ENCODE measurements at places on chromosomes 2 and 18. TPM values are rescaled to one million over a fixed set of nuclear protein-coding genes. Genes with fewer than 3 reads are reported as not detected.

- DNase-seq: no peak
Measured at GRCh38 chr18:3952031-3952430, 502.1 kb downstream of the TGIF1 start.

DNA sequence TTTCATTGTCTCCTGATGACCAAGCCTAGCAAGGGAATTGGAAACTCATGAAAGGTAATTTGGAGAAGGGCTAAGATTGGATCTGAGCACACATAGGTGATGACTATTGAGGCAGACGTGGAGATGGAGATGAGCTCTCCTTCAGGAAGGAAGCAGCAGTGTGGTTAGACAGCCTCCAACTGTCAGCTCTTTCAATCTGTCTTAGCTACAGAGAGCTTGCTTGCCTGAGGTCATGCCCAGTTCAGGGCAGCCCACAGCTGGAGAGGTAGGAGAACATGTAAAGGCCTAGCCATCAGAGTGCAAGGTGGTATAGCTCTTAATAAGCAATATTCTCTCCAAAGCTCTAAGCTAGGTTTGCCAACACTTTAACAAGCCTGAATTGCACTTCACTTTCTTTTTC lies 79.2 kb downstream of the THSD7B start:
- DNase-seq: no peak

DNA sequence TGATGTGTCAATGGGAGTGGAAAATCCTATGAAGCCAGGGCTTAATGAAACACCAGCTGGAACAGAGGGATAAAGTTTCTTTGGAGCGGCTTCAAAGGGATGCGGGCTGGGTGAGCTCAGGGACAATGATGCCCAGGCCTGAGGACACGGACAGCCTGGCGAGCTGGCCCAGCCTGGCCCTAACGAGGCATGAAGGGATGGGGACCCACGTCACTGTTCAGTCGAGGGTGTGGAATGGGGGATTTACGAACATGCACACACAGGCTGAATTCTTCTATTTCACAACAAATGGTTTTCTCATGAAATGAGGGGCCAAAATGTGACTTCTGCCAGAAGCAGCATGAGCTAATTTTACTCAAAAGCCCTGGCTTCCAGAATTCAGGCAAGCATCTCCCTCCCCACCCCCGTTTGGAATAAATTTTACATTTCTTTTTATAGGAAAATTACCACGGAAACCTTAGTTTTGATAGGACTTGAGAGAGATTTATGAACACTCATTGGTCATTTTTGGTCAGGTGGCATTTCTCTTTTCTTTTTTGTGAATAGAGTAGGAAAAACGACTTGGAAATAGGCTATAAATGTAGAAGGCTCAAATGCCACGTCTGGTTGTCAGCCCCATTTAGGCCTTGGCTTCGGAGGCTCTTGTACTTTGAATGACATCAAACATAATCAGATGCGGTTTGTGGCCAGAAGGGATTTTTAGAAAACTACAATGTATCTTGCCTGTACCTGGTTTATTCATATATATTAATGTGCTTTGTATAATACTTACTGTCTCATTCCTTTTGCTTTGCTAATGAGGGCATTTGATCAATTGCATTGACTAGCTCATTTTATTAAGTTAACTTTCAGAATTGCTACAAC lies 893.8 kb upstream of the CELF4 start:
- no peak for DNase-seq

GRCh38 chr2:38092196-38092902 lies 16.4 kb upstream of the CYP1B1 start:
- DNase-seq: peak; percentile 61

DNA sequence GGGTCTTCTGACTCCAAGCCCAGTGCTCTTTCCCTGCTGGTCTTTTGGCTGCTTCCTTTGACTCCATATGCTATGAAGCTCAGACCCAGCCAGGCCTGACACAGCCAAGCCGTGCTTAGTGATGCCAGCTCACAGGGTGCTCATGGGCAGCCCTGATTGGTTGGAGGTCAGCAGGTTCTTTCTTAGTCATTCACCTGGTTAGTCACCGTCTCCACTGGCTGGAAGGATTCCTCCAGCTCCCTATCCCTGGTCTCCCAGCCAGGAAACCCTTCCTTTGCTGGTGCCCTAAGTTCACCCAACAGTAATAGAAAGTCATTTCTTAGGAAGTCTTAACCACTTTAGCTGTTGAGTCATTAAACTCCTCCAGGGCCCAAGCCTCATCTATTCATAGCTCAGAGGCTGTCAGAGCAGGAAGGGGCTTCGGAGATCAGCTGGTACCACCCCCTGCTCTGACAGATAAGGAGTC lies 3.9 kb downstream of the KCNK3 start:
- DNase-seq: no peak

DNA sequence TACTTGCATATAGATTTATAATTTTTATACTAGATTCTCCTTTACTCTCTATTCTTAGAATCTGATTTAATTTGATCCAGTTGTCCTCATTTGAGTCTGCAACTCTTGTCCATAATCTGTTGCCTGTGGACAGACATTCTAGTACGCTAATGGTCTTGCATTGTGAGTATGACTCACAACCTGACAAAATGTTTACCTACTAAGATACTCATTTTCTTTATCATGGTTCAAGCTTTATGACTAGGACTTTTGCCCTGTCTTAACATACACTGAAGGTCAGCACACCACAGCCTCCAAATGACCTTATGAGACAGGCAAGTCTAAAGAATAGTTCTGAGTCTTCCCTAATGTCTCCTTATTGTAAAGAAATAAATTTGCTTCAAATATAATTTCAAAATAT lies 142.3 kb upstream of the CDH7 start:
- DNase-seq: no peak

DNA sequence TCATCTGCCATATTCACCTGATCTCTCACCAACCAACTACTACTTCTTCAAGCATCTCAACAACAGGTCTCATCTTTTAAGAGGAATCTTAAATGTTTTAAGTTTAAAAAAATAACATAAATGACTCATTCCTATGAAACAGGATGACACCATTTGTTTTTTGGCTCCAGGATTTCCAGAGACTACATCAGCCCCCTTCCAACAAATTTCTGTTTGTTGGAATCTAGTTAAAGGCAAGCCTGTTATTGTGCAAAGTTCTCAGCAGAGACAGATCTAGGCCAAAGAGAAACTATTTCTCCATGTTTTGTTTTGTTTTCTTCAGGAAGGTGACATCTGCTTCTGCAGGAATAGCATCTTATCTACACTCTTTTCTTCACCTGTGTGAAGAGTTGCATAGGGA lies 204.8 kb upstream of the SH3BP4 start:
- DNase-seq: no peak

GRCh38 chr2:27627963-27628766 lies 647 bp downstream of the CCDC121 start:
- no peak for DNase-seq

DNA sequence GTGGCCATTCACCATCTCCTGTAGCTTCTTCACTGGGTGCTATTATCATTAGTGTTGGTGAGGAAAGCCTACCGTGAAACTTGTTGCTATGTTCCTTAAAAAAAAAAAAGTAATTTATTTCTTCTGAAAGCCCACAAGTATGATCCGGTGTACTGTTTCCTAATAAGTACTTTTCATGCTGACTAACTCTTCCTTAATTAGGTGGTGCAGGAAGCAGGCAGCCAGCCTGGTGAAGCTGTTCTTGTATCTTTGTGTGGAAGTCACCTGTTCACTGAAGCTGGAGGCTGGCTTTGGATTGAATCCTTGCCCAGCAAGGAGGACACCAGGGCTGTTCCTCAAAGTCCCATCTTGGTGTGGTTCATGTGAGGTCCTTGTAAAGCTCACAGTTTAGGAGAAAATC lies 321.7 kb upstream of the THSD7B start:
- DNase-seq: no peak

- DNase-seq: no peak
Measured at GRCh38 chr2:204669382-204669781, 124.1 kb downstream of the PARD3B start.

- no peak for DNase-seq
Measured at GRCh38 chr2:181789827-181790448, 101.6 kb upstream of the ITPRID2 start.

GRCh38 chr2:19114754-19115231 lies 243.6 kb downstream of the OSR1 start:
- DNase-seq: peak; percentile 27

IL1R1 gene
- total RNA-seq: 22.6 TPM

NPAS2 gene
- total RNA-seq: 51.0 TPM

LRRTM1 gene
- 0.11 TPM for total RNA-seq

CRYGC gene
- not detected for total RNA-seq

HOXD4 gene
- not detected for total RNA-seq

ABCG5 gene
- not detected for total RNA-seq

PLEKHH2 gene
- 1.3 TPM for total RNA-seq
